ENCODE measurements at places on chromosomes 4 and X. TPM values are rescaled to one million over a fixed set of nuclear protein-coding genes. Genes with fewer than 3 reads are reported as not detected.

- DNase-seq: no peak
- peaks cover 4% of the 10 kb centered on the region for H3K27me3 ChIP-seq
- H3K4me3 ChIP-seq: no peak overlapping the region
- H3K4me1 ChIP-seq: no peaks in the 10 kb centered on the region
Observed at GRCh38 chrX:8245411-8245810, 74.3 kb upstream of the VCX2 start.

Gene NIPAL1
- 21.1 TPM for total RNA-seq

DNA sequence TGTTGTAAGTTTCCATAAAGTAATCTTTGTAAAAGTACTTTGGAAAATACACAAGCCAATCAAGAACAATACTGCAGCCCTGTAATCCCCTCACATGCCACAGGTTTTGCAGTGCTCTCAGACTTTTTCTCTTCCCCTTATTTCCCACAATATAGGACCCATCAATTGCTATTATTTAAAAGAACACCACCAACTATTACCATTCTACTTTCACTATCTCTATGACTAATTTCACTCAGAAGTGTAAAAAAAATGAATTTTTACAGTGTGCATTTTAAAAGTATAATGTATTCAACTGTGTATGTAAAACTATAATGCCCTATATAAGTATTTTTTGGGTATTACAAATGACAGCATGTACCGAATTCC is 1.7 kb downstream of the ATP8A1 start:
- peaks cover 20% of the 10 kb centered on the region for H3K4me1 ChIP-seq
- no peak overlapping the region for H3K27ac ChIP-seq
- DNase-seq: no peak
- peaks cover 2% of the 10 kb centered on the region for H3K36me3 ChIP-seq
- peak overlapping the region; percentile 88 for H3K4me3 ChIP-seq

Gene GLRA3
- 0.07 TPM for total RNA-seq

DNA sequence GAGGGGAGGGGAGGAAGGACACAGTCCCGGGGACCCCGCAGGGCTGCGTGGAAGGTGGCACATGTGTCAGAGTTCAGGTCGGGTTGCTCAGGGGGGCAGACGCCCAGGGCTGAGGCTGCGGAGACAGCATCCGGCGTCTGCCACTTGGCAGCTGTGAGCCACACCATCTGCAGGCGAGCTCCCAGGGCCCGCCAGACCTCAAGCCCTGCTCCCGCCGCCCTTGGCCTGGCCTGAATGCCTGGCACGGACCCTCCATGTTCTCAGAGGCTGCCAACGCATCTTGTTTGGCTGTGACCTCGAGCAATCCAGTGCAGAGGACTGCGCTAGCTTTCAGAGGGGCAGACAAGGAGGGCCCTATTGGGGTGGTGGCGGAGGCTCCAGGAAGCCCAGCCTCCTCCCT is 5.1 kb downstream of the BGN start:
- H3K27me3 ChIP-seq: no peaks in the 10 kb centered on the region
- no peaks in the 10 kb centered on the region for H3K4me1 ChIP-seq
- no peak overlapping the region for H3K27ac ChIP-seq
- H3K36me3 ChIP-seq: peaks cover 5% of the 10 kb centered on the region
- no peak for DNase-seq

Gene TMA16
- 22.2 TPM for total RNA-seq

- no peak overlapping the region for H3K27ac ChIP-seq
- no peak overlapping the region for H3K4me3 ChIP-seq
- DNase-seq: no peak
- peaks cover 4% of the 10 kb centered on the region for H3K36me3 ChIP-seq
- H3K4me1 ChIP-seq: peaks cover 3% of the 10 kb centered on the region
- no peaks in the 10 kb centered on the region for H3K27me3 ChIP-seq
Observed at GRCh38 chrX:10649265-10649664, 28.9 kb upstream of the MID1 start.

Gene MAGEA12
- total RNA-seq: not detected

Gene UCHL1
- total RNA-seq: 270 TPM

- no peaks in the 10 kb centered on the region for H3K27me3 ChIP-seq
- H3K36me3 ChIP-seq: no peaks in the 10 kb centered on the region
- H3K4me1 ChIP-seq: peaks cover 20% of the 10 kb centered on the region
- no peak overlapping the region for H3K4me3 ChIP-seq
- DNase-seq: no peak
Observed at GRCh38 chr4:147760695-147761094, 28.8 kb downstream of the ARHGAP10 start.

DNA sequence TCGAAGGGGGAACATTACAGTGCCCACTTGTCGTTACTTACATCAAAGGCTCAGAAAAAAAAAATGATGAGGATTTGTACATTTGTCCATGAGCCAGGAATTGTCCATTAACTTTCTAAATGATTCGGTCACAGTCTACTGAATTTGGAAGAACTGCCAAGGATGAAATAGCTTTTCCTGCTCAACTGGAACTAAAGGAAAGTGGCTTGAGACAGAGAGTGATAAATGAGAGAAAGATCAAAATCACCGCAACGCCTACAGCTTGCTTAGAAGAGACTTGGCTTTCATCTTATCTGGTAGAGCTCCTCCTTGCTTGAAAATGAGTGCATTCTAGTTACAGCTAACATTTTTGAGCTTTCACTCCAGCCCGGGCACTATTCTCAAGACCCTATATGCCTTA is 55.5 kb upstream of the ADGRG2 start:
- no peaks in the 10 kb centered on the region for H3K4me1 ChIP-seq
- H3K36me3 ChIP-seq: no peaks in the 10 kb centered on the region
- no peak overlapping the region for H3K27ac ChIP-seq
- no peak for DNase-seq

DNA sequence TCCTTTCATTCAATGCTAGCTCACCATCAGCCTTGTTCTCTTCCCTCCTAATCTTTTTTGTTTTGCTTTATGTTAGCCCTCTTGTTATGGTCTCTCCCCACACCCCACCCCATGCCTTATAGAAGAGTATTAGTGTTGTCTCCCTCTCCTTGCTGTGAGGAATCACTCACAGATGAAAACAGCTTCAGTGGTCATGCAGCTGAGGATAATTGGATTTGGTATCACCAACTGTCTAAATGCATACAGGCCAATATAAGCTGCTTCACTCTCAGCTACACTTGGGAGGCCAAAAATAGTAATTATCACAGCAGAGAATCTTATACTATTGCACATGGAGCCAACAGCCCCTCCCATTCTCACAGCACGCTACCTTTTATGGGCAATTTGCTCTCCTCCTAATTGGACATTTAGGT is 494.6 kb upstream of the FAM241A start:
- peaks cover 31% of the 10 kb centered on the region for H3K4me1 ChIP-seq
- H3K27ac ChIP-seq: peak overlapping the region; percentile 53
- DNase-seq: no peak
- H3K27me3 ChIP-seq: no peaks in the 10 kb centered on the region
- no peaks in the 10 kb centered on the region for H3K36me3 ChIP-seq

DNA sequence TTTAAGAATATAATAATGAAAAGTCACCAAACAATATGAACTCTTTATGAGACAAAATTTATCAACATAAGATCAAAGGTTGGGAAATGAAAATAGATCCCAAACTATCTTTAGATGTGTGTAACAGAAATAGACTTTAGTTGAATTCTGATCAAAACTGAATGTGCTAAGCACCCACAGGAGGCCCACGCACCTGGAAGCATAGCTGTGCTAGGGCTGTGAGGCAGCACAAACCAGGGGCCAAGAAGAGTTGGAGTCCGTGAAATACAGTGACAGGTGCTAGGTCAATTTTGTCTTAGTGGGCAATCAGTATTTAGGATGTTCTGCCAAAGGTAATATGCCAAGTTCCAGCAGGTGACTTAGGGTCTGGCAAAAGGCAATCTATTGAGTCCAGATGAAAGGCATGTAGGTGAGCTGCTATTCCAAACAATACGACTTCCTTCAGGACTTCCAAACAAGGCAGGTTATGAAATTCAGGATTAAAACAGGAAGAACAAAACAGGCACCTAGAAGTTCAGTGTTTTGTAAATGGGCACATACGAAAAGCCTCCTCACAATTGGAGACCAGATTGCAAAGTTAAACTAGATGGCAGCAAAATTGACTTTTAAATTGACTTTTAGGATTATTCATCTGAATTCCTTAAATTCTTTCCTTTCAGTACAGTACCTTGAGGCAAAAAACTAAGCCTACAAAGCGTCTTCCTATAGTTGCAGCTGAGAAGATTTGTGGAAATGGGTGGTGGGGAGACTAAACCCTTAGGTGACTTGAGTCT is 4.7 kb upstream of the PCDH18 start:
- no peaks in the 10 kb centered on the region for H3K36me3 ChIP-seq
- no peak for DNase-seq
- no peak overlapping the region for H3K4me3 ChIP-seq

GRCh38 chr4:67754288-67754687 is at the start of gene GNRHR:
Gene GNRHR, minus strand, starts transcription at chr4:67754388. Its CDS starts 53 bp downstream, at chr4:67754335.
- no peaks in the 10 kb centered on the region for H3K27me3 ChIP-seq
- H3K4me3 ChIP-seq: no peak within 1 kb of the TSS
- DNase-seq: no peak
- no peak within 1 kb of the TSS for H3K27ac ChIP-seq
- H3K36me3 ChIP-seq: no peaks in the 10 kb centered on the region

GRCh38 chr4:151166636-151167035 is 67.2 kb downstream of the RPS3A start:
- H3K36me3 ChIP-seq: peaks cover 28% of the 10 kb centered on the region
- no peak overlapping the region for H3K4me3 ChIP-seq
- no peaks in the 10 kb centered on the region for H3K27me3 ChIP-seq
- H3K27ac ChIP-seq: no peak overlapping the region
- peaks cover 14% of the 10 kb centered on the region for H3K4me1 ChIP-seq
- DNase-seq: no peak

GRCh38 chr4:38667085-38667893 is 3.3 kb downstream of the KLF3 start:
- H3K4me3 ChIP-seq: peak overlapping the region; percentile 95
- H3K4me1 ChIP-seq: peaks cover 63% of the 10 kb centered on the region
- H3K27ac ChIP-seq: peak overlapping the region; percentile 100

Gene PWWP3B
- 1.4 TPM for total RNA-seq

Gene SUV39H1
- total RNA-seq: 7.4 TPM

DNA sequence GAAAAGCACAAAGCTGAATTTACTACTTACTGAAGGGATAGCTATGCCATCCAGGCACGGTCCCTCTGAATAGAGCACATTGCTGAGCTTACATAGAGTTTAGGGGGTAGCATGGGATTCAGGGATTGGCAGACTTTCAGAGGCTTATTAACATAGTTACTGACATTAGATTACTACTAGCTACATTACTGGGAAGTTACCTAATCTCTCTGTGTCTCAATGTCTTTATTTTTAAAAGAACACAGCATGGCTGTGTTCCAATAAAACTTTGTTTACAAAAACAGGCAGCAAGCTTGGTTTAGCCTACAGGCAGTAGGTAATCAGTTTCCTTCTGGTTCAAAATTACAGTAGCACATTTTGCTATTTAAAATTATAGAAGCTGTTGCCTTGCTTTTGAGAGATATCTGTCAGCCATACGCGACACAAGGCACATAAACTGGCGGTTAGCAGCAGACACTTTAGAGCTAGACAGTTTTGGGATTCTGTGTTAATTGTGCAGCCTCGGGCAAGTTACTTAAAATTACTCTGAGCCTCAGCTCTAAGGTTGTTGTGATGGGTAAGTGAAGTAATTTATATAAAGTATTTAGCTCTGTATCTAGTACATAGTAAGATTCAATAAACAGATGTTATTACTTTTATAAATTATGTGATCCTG is 6.9 kb downstream of the KLHL8 start:
- H3K4me3 ChIP-seq: no peak overlapping the region
- no peaks in the 10 kb centered on the region for H3K36me3 ChIP-seq
- no peaks in the 10 kb centered on the region for H3K27me3 ChIP-seq
- no peak for DNase-seq
- no peak overlapping the region for H3K27ac ChIP-seq
- H3K4me1 ChIP-seq: no peaks in the 10 kb centered on the region

DNA sequence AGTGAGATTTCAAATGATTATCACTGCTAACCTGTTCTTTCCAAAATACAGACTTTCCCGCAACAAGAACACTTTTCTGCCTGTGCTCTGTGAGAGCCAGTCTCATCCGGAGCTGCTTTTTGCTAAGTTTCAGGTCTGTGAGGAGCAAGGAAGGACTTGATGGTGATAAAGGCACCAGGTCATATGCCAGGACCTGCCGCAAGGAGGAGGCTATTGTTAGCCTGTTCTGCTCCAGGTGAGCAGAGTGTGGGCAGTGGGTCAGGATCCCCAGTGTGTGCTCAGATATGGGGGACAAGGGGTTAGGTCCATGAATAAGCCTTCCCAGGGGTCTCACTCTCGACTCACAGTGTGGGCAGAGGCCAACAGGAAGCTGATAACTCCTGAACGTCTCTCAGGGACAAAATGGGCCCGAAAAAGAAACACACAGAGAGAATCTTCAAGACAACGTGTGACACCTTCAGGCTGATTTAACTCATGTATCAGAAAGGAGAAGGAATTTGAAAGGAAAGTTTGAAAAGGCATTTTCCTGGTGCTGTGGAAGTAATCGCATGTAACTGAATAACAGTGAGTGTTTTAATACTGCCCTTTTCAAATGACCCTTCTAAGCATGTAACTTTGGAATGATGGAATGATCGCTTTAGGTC is 57.7 kb upstream of the PDLIM3 start:
- peaks cover 10% of the 10 kb centered on the region for H3K36me3 ChIP-seq
- no peak overlapping the region for H3K27ac ChIP-seq
- H3K27me3 ChIP-seq: peaks cover 13% of the 10 kb centered on the region
- no peak overlapping the region for H3K4me3 ChIP-seq
- no peaks in the 10 kb centered on the region for H3K4me1 ChIP-seq

DNA sequence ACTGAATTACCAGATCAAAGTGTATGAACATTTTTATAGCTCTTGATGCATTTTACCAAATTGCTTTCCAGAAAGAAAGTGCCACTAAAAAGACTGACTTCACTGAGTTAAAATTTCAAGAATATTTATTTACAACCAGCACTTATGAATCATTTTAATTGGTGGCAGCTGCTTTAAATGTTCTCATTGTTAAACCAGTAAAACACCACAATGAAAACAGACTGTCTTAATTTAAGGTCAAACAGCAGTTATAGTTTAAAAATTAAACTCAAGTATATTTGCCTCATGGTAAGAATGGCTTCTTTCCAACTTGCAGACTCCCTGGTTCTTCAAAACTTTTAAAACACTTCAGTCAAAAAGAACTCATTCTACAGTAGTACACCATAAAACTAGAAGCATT is 36.9 kb downstream of the AMMECR1 start:
- no peak overlapping the region for H3K4me3 ChIP-seq
- peak overlapping the region; percentile 2 for H3K27ac ChIP-seq
- H3K4me1 ChIP-seq: peaks cover 23% of the 10 kb centered on the region
- H3K36me3 ChIP-seq: peaks cover 2% of the 10 kb centered on the region
- H3K27me3 ChIP-seq: no peaks in the 10 kb centered on the region

- no peaks in the 10 kb centered on the region for H3K36me3 ChIP-seq
- no peak overlapping the region for H3K4me3 ChIP-seq
- peaks cover 20% of the 10 kb centered on the region for H3K4me1 ChIP-seq
- H3K27ac ChIP-seq: no peak overlapping the region
Observed at GRCh38 chr4:135274416-135274815, 1072.8 kb upstream of the PABPC4L start.
